ENCODE measurements at places on chromosomes 12 and 14.

DNA sequence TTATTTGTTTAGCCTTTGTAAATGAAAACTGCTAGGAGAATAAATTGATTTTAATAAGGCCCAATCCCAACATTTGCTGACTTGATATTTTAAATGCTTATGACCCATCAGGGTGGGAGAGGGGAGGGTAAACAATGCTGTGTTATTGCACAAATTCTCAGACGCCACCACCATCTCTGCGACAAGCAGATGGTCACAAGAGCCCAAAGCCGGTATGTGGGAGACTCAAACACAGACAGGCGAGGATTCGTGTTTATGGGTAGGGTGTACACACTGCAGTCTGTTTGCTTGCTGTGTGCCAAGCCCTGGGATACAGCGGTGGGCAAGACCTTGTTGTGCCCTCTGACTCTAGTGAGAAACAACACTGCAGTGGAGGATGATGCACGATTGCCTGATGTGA lies 39.2 kb upstream of the PWP1 start:
- DNase-seq, result no peak

GRCh38 chr12:93358821-93359220 lies 18.9 kb upstream of the NUDT4 start:
- DNase-seq, result no peak

GRCh38 chr12:77060883-77061240 lies 4.5 kb downstream of the E2F7 start:
- DNase-seq, result no peak

DNA sequence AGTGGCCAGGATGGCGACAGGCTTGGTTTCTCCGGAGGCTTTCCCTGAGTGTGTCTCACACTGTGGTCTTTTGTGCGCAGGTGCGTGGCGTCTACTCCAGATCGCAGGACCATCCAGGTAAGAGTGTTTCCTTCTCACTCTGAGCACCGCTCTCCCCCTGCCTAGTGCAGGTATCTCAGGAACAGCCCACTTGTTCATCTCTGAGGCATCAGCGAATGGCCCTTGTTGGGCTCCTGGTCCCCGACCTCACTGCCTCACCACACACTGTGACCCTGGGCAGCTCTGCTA lies 781 bp downstream of the ADGRD1 start:
- DNase-seq, result no peak

- no peak for DNase-seq
These were observed 176.7 kb downstream of the TMEM132D start for GRCh38 chr12:129727100-129727499.

- peak; percentile 9 for DNase-seq
These were observed 103.8 kb upstream of the FKBP4 start for GRCh38 chr12:2691006-2691344.

DNA sequence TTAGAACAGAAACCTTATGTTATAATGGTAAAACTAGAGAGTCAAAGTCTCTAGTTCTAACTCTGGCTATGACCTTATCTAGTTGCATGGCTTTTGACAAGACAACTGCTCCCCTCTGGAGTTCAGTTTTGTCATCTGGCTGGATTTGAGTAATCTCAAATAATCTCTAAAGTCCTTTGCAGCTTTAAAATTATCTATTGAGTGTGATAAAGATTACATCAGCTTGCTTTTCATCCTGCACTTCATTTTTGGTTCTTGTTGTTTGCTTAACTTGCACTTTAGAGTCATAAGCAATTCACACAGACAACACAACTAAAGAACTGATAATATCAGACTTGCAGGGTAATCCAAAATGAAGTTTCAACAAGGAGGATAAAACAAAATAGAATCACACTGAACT lies 2.3 kb downstream of the AKAP5 start:
- DNase-seq, result no peak

GRCh38 chr14:102691763-102692162 lies 85.5 kb upstream of the TRAF3 start:
- no peak for DNase-seq

- no peak for DNase-seq
These were observed 39.5 kb upstream of the OTOGL start for GRCh38 chr12:80059875-80060274.

- no peak for DNase-seq
These were observed 72.2 kb upstream of the NAP1L1 start for GRCh38 chr12:76156726-76157125.

DNA sequence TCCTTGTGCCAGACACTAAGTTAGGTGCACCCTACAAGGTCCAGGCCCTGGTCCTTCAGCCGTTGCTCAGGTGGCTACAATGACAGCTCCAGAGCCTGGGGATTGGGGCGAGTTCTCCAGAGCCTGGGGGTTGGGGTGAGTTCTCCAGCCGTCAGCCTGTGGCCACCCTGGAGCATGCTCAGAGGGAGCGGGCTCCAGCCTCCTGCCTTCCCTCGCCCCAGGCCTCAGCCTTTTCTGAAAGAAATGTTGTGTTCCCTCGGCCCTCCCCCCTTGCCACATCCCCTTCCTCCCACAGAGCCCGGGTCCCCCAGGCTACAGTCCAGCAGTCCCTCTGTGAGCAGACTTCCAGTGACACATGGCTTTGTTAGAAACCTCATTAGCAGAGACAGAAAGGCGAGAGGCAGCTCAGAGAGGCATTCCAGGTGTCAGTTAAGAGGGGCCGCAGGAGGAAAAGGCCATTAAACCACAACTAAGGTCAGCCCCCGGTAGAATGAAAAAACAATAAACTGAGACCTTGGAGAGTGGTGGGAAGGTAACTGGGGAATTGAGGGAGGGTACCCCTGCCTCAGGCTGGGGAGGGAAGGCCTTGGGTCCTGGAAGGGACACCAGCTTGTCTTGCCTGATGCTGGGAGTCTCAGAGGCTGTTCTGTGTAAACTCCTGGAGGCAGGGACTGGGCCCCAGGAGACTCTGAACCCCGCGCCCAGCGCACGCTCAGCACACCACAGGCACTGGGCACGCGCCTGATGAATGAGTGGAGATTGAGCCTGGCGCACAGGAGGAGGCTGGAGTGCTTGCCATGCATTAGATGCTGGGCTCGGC lies 23.1 kb upstream of the COL2A1 start:
- DNase-seq, result no peak

DNA sequence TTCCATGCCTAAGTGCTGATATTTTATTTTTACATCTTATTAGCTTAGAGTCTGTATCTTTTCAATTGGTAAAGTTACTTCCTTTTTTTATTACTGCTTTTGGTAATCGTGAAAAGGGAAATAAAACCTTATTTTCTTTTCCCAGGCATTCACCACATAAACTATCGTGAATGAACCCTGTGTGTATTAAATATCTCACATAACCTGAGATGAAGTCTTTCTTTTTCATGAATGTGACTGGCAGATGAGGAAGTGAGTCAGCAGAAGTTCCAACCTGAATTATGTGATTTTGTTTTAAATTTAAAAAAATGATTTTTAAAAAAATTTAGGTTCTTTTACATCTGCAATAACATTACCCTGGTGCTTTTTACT lies 26.0 kb downstream of the MYBPC1 start:
- DNase-seq, result no peak

GRCh38 chr12:21934173-21934572 lies 7.1 kb downstream of the ABCC9 start:
- peak; percentile 92 for DNase-seq

DNA sequence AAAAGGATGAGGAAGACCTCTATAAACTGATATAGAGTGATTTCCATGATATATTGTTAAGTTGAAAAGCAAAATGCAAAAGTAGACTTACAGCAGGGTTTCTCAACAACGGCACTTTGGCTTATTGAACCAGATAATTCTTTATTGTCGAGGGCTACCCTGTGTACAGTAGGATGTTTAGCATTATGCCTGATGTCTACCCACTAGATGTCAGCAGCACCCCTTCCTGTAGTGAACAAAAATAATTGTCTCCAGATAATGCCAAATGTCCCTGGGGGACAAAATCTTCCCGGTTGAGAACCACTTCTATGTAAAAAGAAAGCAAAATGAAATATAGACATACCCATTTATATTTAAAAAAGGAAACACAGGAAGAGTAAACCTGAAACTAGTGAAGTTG lies 32.4 kb downstream of the ABCD2 start:
- peak; percentile 16 for DNase-seq

DNA sequence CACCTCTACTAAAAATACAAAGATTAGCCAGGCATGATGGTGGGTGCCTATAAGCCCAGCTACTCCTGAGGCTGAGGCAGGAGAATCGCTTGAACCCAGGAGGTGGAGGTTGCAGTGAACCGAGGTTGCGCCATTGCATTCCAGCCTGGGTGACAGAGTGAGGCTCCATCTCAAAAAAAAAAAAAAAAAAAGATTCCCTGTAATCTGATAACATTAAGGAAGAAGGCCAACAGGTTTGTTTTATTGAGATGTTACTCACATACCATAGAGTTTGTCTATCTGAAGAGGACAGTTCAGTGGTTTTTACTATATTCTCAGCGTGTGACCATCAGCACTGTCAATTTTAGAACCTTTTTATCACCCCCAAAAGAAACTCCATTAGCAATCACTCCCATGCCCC lies 37.5 kb downstream of the TSPAN9 start:
- DNase-seq, result no peak

DNA sequence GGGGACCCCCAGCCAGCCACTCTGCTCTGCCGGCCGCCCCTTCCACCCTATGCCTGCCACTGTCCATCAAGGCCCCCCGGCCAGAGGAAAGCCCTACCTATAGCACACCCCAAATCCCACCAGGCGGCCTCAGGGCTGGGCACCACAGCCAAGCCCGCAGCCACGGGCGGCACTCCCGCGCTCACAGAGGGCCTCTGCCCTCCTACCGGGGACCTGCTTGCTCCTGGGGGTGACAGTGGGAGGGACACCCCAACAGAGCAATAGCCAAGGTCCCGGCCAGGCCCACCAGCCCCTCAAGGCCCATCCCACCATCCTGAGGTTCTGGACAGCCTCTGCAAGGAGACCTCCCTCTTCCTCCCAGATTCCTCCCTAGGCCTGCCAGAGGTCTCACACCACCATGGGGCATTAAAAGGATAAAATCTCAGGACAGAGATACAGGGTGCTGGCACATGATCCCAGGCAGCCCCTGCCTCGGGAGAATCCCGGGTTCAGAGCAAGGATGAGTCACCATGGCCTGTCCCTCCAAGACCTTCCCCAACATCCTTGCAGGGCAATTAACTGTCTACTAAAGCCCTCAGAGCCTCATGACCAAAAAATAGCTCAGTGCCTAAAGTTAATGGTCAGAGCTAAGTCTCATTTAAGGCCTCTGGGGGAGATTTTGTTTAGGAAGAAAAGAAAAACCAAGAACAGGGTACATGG lies 17.1 kb downstream of the CCDC85C start:
- no peak for DNase-seq

- no peak for DNase-seq
These were observed 82.7 kb downstream of the PRIMA1 start for GRCh38 chr14:93705513-93706156.

DNA sequence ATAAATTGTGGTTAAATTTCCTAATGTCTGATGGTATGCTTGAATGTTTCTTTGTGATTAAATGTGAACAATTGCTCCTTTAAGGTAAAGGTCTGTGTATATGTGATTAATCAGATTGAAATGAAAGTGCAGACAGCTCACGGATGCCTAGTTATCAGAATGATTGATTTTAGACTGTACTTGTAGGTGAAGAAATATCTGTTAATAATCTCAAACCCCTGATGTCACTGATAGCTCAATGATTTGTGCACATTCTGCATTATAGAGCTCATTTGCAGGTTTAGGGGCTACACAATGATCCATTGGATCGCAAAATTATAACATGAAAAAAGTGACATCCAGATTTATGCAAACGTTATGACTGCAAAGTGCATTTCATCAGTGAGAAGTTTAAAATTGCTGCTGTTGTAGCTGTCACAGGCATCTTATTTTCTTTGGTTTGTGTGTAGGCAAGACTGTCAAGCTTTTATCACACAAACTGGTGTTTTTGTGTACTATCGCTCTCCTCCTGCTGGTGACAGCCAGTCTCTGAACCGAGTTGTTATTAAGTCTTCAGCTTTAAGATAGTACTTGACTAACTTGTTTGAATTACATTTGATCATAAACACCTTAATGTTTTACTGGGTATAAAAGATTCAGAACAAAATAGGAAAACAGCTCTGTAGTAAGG lies 103.4 kb upstream of the RMST start:
- DNase-seq, result no peak

- peak; percentile 83 for DNase-seq
These were observed 28.7 kb downstream of the EGLN3 start for GRCh38 chr14:33922125-33922524.

- DNase-seq, result no peak
These were observed 11.1 kb upstream of the TMTC1 start for GRCh38 chr12:29794862-29795261.

DNA sequence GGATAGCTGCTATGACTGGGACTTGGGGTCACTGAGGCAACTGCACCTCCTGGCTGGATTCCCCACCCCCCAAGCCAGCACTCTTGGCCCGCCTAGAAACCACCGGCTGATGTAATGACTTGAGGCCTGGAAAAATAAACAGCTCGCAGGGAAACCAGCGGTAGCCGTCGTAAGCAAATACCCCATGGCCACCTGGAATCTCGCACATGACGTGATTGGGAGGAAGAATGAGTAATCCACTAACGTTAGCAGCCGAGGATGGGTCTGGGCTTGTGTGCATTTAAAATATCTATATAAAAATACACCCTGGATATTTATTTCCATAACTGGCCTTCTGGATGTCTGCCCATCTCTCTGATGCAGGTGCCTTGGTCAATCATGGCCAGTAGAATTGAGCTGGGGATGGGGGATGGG lies 120.1 kb downstream of the SMOC1 start:
- peak; percentile 100 for DNase-seq

- no peak for DNase-seq
These were observed 59.4 kb upstream of the FICD start for GRCh38 chr12:108455706-108456105.

- DNase-seq, result no peak
These were observed 93.8 kb downstream of the TMTC2 start for GRCh38 chr12:82780517-82780916.

- peak; percentile 97 for DNase-seq
These were observed 184.4 kb upstream of the BCL2L14 start for GRCh38 chr12:11886339-11886738.

DNA sequence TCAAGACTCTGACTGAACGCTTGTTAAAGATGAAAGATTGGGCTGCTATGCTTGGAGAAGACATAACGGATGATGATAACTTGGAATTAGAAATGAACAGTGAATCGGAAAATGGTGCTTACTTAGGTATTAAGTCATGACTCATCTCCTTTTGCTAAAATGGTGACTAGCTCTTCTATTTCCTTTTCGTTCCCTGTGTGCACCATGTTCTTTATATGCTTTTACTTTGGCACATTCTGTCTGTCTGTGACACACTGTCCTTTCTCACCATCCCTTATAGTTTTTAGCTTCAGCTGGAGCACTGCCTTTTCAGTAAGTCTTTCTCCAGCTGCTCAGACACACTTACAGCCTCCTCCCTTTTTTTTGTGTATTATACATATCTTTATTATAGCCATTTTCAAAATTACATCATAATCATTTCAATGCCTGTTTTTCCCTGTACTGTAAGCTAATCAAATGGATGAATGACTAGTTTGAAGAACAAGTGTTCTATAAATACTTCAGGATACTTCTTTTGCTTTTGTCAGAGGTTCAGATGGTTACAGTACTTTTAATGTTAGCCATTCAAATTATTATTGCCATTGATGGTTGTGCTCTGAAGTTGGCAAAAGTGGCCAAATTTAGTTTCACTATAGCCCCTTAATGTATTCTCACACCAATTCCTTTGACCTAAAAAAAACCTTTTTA lies 68.6 kb downstream of the MIA2 start:
- DNase-seq, result peak; percentile 18

GRCh38 chr14:45868377-45868776 lies 615.4 kb upstream of the MIS18BP1 start:
- DNase-seq, result no peak

Data from bronchial epithelial cell (primary cell).